ENCODE measurements at places on chromosomes 7 and 10.

GRCh38 chr7:131057015-131057793, 270.5 kb upstream of the MKLN1 start:
- no peak for DNase-seq

- DNase-seq, result no peak
Observed at GRCh38 chr10:124715439-124715838, 28.7 kb downstream of the FAM53B start.

DNA sequence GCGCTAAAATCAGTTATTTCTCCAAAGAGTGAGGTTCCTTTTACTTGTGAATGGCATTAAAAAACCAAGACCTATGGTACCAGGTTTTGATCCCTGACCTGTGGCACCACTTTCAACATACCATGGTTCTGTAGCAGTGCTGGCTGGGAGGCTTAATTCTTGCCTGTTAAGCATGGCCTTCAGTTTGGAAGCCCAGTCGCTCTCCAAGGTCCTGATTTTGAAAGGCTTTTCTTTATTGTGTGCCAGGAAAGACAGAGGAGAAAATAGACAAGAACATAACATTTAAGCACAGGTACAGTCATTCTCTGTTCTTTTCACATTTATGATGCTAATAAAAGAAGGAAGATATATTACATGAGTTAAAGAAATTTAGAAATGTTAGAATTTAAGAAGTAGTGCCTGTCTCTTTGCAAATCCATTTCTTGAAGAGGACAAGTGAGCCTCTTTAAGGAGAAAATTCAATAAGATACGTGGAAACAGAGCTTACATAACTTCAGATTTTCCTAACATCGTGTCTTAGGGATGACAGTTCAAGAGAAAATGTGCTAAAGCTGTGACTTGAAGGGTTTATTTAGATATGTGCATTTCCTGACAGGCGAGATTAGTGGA, 357.6 kb downstream of the DPP6 start:
- DNase-seq, result no peak

DNA sequence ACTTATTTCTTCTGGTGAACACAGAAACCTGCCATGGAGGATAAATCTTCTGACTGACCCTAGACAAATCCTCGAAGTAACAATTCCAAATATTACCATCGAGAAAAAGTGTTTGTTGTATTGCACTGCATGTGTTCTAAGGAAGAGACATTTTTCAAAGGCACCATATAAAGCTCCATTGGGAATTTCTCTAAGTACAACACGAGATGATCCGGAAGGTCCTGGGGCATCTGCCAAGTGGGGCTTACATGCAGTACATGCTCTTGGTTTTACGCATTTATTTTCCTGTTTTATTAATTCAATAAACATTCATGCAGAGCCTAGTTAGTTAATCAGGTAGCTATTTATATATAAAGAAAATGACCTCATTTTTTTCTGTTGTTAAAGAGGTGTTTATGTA, 692.0 kb upstream of the IGFBP3 start:
- DNase-seq, result no peak

DNA sequence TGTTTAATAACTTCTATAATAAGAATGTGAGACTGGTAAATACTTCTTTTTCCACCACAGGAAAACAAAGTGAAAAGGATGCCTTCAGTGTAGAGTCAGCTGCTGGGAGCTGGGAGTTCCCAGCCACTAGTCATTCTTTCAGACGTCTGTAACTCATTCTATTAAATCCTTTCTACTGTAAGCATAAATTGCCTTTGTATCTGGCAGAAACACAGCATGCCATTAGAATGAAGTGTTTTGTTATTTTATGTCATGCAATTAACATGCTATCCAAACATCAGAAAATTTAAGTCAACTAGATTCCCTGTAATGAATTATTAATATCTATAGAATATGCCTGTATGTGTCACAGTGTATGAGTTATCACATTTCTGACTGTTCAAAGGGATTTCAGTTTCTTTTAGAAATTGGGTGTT, 14.3 kb downstream of the BPGM start:
- no peak for DNase-seq

DNA sequence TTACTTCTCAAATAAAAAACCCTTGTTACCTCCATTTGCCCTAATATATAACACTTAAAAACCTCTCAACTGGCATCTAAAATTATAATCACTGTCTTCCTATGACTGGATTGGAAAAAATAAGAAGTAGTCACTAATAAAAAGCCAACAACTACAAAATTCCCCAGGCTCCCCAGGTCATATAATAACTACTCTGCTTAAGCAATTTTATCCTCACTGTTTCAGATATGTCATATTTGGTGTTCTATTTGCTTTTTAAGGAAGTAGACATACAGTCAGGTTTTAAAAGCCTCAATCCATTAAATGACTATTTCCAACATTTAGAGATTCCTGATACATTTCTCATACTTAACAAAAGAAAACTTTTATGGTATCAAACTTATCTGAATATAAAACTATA, 2.4 kb downstream of the H2AZ2 start:
- DNase-seq, result no peak

- no peak for DNase-seq
Observed at GRCh38 chr10:77189520-77189919, 448.1 kb downstream of the KCNMA1 start.

DNA sequence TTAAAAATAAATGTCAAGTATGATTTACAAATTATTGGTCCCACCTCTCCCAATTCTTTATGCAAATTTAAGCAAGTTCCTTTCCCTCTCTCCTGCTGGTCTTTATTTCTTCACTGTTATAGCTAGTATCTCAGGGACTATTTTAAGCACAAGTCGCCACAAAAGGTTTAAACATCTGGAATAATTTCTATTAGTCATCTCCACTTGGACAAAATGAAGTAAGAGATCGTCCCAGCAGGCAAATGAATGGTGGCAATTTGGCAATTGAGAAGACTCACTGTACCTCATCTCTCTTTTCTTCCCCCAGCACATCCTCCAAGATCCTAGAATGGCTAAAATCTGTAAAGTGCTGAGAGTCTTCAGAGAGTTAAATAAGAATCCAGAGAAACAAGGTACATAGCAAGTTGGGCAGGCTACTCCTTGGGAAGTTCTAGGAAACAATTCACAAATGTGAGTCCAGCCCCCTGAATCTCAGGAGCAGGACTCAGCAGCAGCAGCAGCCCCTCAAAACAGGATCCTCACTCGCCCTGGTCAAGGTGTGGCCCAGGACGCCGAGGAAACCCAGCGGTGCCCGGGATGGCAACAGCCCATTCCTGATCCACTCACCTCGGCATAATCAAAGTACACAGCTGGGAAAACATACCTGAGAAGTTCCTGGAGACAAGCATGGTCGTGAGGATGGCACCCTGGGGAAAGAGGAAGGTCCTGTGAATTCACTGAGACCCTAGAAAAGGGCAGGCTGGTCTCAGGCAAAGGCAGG, 30.3 kb upstream of the NDST2 start:
- DNase-seq, result no peak

GRCh38 chr10:69333205-69333604, 54.9 kb downstream of the HK1 start:
- DNase-seq, result no peak

- no peak for DNase-seq
Observed at GRCh38 chr10:71814922-71815411, 36.1 kb downstream of the PSAP start.

- DNase-seq, result no peak
Observed at GRCh38 chr10:6140141-6140841, 51.5 kb downstream of the RBM17 start.

DNA sequence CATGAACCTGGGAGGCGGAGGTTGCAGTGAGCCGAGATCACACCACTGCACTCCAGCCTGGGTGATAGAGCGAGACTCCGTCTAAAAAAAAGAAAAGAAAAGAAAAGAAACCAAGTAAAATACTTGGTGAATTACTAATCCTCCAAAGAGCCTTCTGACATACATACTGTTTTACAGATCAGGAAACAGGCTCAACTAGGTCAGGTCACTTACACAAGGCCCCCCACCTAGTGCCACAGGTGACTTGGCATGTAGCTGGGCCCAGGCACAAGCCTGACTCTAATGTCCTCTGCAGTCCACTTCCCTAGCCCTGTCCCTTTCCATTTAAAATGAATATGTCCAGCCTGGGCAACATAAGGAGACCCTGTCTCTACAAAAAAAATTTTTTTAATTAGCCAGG, 157.0 kb downstream of the TPST1 start:
- DNase-seq, result no peak

DNA sequence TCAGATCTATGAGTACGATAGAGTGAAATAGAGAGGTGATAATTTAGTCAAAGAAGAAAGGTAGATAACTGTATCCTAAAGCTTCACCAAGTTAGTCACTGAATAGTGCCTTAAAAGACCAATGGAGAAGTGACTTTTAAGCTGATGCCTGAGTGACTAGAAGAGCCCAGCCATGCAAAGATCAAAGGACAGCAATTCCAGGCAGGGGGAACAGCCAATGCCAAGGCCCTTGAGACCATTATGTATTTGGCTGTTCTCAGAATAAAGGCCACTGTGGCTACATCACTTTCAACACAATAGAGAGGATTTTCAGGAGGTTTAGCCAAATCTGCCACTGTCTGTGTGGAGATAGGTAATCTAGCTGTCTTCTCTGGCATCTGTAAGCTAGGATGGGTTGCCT, 17.8 kb downstream of the HDAC9 start:
- DNase-seq, result no peak

DNA sequence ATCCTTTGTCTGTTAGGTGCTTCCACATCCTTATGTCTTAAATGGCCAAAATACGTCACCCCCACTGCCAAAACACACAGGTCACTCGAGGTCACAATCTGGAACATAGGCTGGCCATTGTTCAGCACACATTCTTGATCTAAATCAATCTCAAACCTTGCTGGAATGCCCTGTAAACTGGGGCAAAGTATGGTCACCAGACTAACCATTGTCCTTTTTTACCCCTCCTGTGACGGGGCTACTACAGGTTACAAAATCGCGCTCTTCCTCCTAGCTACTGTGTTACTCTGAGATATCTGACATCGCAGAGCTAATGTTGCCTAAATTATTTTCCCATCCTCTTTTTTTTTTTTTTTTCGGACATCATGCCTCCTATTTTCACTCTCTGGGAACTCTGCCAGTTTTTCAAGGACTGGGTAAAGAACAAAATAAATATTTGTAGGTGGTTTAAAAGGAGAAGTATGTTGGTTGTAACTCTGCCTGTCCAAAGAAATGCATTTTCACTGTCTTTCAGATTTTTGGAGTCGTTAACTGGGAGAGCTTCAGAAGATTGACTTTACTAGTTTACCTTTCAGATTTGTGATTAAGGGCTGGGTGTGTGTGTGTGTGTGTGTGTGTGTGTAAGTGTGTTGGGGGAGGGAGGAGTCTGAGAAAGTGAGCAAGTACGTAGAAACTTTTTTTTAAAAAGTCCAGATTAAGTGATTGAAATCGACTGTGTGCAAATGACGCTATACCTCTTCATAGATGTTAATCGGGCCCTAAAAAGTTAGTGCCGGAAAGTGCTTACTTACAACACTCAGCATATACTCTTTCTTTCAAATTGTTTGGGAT, 942 bp upstream of the KIAA1217 start:
- DNase-seq, result no peak

DNA sequence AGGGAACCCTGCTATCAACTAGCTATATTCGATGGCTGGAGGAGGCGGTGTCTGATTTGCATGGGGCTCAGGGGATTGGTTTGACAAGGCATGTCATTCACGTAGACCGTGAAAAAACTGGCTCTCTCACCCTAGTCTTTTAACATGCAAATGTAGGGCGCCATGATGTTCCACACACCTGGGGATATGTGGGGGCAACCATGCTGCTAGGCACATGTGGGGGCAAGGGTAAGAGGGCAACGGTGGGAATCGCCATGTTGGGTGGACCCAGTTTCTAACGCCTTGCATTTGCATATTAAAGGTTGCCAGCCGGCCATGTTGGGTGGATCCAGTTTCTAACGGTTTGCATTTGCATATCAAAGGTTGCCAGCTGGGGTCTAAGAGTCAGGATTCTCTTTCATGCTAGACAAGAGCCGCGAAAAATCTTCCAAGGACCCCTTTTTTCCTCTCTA, 419.2 kb upstream of the NFE2L3 start:
- no peak for DNase-seq

- DNase-seq, result no peak
Observed at GRCh38 chr7:123845823-123846216, 851 bp downstream of the HYAL4 start.

- DNase-seq, result no peak
Observed at GRCh38 chr7:30557245-30557644, 37.4 kb upstream of the GARS1 start.

DNA sequence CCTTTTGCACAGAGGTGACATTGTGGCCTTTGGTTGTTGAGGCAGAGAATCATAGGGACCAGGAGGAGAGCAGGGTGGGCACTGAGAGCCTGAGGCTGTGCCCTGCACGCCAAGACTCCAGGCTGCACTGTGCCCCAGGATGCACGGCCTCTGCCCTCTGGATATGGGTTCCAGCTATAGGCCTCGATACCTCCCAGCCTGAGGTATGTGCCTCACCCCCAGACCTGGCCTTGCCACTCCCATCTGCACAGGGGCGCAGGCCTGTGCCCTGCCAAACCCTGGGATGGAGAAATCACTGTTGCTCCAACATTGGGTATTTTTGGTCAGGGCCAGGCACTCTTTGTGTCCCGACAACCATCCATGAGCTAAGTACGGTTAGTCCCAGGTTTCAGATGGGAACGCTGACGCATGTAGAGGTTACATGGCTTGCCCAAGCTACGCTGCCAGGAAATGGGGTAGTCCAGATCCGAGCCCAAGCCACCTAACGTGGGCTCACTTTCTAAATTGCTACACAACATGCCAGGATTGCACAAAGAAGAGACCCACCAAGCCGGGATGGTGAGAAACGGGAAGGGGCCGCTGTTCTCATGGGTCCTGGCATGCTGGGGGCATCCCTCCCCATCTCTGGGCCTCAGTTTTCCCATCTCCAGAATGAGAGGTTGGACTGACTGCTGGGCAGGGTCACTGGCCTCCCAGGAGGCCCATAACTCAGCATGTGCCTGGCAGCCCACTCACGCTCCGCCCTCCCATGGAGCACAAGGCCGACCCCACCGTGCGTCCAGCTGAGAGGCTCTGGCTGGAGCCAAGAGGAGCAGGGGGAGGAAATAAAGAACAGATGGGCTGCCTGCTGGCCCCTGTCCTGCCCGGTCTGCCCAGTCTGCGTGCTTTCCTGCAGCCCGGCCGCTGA, 44.2 kb downstream of the ZCCHC24 start:
- no peak for DNase-seq

DNA sequence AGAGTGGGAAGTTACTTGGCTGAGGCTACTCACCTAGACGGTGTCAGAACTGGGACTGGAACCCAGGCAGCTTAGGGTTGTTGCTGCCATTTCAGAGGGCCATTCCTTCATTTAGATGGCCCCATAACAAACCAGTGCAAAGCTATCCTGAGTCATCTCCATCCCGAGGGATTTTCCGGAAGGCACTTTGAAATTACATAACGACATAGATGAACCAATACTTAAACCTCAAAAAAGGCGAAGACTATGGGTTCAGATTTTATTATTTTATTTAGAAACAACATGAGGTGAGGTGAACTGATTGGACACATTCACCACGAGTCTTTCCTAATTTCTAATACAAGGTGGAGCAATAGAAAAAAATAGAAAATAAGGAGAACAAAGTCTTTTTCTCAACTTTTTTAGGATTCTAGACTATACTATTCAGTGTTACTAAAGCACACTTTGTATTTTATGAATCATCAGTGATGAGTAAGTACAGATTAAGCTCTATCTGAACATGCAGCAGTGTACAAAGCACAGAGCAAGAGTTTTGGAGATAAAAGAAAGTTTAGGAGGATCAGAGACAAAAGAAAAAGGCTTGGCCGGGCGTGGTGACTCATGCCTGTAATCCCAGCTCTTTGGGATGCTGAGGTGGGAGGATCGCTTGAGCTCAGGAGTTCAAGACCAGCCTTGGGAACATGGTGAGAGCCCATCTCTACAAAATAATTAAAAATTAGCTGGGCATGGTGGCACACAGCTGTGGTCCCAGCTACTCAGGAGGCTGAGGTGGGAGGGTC, 79.5 kb upstream of the SVIL start:
- no peak for DNase-seq
